GM20000 (cell line): ENCODE measurements at places on chromosomes 6 and 20.

GRCh38 chr20:63122626-63123025 lies 93.3 kb downstream of the YTHDF1 start:
- no peak for DNase-seq

- DNase-seq: no peak
These were observed 42.6 kb downstream of the KIAA1755 start for GRCh38 chr20:38217791-38218565.

DNA sequence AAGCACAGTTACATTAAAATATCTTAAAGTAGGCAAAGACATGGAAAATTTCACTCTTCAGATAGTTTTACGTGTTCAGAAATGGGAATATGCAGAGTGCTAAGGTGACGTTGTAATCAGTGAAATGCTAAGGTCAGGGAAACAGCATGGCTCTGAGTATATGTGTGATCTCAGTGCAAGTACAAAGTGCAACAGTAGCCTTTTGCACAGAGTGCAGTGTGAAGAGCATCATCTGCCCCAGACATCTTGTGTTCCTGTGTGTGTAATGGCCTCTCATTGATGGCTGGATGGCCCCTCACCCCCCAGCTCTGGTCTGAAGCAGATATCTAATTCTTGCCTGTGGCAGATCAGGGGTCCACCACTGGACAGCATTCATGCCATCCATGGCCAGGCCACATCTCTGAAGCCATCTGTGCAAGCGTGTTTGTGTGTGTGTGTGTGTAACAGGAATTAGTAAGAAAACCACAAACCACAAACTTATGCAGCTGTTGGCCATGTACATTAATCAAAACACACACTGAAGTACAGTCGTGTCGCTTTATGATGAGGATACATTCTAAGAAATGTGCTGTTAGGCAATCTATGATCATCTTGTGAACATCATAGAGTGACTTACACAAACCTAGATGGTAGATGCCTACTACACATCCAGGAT lies 165.1 kb downstream of the RALGAPA2 start:
- DNase-seq: peak; percentile 12

GRCh38 chr6:33631971-33632557 lies 10.9 kb downstream of the ITPR3 start:
- DNase-seq: no peak

GRCh38 chr20:34452281-34452982 lies 63.8 kb upstream of the DYNLRB1 start:
- no peak for DNase-seq

DNA sequence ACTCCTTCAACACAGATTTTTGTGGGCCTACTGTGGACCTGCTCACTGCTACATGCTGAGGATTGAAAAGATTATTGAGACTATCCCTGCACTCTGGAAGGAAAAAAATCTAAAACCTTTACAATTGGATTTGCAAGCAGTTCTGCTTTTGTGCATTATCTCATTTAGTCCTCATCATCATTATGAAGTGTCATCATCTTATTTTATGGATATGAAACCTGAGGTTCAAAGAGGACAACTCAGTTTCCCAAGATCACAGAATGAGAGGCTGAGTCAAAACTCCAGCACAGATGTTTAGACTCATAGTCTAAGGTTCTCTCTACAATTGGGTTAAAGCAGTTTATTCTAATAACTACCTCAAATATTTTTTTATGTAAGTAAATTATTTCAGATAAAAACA lies 160.2 kb upstream of the MARCKS start:
- no peak for DNase-seq

GRCh38 chr6:122530440-122531046 lies 58.9 kb upstream of the SERINC1 start:
- DNase-seq: peak; percentile 55

- DNase-seq: no peak
These were observed 493 bp downstream of the CD83 start for GRCh38 chr6:14118091-14118439.

DNA sequence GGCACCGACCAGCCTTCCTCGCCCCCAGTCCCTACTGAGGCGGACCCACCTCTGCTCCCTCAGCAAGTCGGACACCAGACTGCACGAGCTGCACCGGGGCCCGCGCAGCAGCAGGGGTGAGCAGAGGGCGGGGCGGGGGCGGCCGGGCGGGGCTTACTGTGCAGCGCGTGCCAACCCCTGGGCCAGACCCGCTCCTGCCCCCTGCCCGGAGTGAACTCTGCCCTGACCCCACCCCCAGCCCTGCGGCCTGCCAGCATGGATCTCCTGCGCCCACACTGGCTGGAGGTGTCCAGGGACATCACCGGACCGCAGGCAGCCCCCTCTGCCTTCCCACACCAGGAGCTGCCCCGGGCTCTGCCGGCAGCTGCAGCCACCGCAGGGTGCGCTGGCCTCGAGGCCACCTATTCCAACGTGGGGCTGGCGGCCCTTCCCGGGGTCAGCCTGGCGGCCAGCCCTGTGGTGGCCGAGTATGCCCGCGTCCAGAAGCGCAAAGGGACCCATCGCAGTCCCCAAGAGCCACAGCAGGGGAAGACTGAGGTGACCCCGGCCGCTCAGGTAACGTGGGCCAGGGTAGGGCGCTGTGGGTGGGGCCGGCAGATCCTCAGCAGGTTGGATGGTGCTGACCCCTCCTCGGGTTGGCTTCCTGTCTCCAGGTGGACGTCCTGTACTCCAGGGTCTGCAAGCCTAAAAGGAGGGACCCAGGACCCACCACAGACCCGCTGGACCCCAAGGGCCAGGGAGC lies 1.5 kb upstream of the SLC2A4RG start:
- DNase-seq: peak; percentile 79

GRCh38 chr6:83852528-83853177 lies 507 bp upstream of the RIPPLY2 start:
- DNase-seq: no peak

GRCh38 chr6:44935693-44936300 lies 392.3 kb upstream of the RUNX2 start:
- DNase-seq: no peak

GRCh38 chr6:100096341-100096740 lies 102.3 kb upstream of the MCHR2 start:
- no peak for DNase-seq

DNA sequence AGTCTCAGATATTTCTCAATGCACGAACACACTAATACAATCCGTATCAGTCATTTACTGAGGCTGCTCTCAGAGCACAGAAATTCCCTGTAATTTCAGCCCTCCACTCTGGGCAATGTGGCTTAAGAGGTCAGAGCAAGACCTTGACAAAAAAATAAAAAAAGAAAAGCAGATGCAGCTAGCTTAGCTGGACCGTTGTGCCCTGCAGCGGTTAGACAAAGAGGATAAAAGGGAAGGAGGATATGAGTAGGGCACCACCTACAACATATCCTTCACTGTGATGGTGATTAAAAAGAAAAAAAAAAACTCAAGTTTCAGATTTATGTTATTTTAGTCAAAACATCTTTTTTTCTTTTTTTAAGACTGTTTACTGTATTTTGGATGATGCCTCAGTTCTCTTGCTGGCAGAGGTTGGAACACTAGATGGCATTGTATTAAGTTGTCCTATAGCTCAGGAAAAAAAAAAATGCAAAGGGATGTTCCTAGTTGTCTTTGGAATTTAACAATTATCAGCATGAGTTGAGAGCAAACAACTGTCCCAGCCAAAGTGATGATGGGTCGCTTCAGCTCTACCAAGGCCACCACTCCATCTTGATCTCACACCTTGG lies 59.9 kb downstream of the ANKEF1 start:
- DNase-seq: no peak

- no peak for DNase-seq
These were observed 9.1 kb upstream of the SHLD1 start for GRCh38 chr20:5741089-5741488.

DNA sequence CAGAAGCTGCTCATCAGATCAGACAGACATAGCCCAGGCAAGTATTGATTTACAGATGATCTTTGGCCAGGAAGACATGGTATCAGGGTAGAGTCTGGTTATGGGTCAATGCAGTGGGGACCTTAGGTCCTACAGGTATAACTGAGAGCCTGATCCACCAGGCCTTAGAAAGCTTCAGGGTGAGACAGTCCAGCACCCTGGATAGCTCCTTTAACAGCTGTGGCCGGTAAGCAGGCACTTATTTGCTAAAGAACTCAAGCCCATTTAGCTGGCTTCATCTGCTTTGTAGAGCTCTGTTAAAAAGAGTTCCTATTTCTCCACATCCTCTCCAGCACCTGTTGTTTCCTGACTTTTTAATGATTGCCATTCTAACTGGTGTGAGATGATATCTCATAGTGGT lies 39.6 kb downstream of the ESR1 start:
- DNase-seq: no peak

GRCh38 chr20:57772349-57772964 lies 62.6 kb upstream of the PMEPA1 start:
- no peak for DNase-seq

DNA sequence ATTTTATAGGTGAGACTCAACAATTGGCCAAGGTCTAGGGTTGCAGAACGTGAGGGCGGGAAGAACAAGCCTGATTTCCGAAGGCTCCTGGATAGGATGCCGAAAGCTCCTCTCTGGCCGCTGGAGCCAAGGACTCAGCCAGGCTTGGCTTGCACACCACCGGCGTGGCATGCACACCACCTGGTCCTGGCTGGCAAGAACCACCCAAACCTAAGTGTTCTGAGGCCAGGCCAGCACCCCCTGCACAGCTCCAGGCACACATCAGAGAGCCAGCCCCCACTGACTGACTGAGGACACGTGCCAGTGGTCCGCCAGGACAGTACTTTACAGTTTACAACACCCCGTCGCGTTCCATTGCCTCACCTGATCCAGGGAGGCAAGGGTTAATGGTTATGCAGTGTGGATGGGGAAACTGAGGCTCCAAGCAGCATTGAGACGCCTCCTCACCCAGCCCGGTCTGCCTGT lies 414 bp downstream of the TGM2 start:
- DNase-seq: no peak

DNA sequence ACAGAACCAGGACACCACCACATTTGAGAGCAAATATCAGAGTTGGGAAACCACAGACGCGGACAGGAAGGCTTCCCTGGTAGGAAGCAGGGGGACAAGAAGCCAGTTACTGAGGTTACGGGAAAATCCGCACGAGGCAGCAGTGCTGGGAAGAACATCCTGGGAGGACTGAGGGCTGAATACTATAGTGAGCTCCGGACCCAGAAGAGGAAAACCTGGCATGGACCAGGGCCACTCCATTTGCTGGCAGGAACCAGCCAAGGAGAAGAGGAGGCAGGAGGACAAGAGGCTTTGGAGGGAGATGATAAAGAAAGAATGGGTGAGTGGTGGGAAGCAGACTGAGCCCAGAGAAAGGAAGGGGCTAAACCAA lies 6.1 kb upstream of the DSN1 start:
- DNase-seq: no peak

GRCh38 chr6:36127462-36128016 lies 2.8 kb upstream of the MAPK13 start:
- no peak for DNase-seq

- DNase-seq: no peak
These were observed 63.0 kb downstream of the SLC22A23 start for GRCh38 chr6:3393836-3394202.

- DNase-seq: no peak
These were observed 94.7 kb upstream of the QKI start for GRCh38 chr6:163319609-163320366.

GRCh38 chr6:36095497-36096391 lies 34.6 kb upstream of the MAPK13 start:
- no peak for DNase-seq

DNA sequence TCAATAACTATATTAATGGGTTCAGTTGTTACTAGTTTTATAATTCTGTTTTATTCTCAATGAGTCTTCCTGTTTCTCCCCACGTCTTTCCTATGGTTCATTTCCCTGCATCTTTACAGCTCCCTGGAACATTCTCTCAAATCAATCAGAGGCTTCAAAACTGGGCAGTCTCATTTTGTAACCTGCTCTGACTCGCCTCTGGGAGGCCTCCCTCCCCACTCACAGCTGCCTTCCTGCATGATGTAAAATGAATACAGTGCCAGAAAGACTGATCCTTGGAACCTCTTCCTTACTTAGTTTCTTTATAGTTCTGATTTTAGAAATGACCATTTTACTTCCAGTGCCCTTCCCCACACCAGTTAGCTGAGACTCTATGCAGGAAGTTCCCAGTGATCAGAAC lies 103.9 kb downstream of the ESR1 start:
- DNase-seq: no peak

DNA sequence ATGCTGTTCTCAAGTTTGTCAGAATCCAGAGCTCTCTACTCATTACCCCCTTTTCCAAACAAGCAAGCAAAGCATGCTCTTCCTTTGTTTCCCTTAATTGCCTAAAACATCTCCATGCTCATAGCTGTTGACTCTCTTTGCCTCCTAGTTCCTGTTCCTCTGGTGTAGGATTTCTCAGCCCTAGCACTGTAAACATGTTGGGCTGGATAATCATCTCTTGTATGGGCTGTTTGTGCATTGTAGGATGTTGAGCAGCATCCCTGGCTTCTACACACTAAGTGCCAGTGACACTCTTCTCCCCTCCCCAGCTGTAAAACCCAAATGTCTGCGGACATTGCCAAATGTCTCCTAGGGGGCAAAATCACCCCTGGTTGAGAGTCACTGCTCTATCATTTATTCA lies 14.0 kb downstream of the PPARD start:
- DNase-seq: no peak

- no peak for DNase-seq
These were observed 49.7 kb upstream of the CITED2 start for GRCh38 chr6:139423971-139424667.

GRCh38 chr6:131052181-131052580 lies 10.9 kb downstream of the EPB41L2 start:
- no peak for DNase-seq

DNA sequence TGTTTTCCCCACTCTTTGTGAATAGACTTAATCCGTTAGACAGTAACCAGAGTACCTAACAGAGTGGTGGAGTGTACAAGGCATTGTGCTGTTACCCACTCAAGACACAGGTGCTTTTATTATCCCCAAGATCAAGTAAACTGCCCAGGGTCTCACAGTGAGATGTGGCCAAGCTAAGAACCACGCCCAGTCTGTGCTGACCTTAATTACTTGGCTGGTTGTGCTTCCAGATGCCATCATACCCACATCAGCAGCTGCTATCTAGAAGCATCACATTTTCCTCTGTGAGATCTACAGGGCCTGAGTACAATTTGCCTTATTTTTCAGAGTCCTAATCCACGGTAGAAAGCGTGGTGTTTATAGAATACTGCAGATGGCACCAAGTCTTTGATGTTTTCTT lies 70.3 kb downstream of the GFRA4 start:
- no peak for DNase-seq

GRCh38 chr6:7621761-7622160 lies 31.8 kb downstream of the SNRNP48 start:
- no peak for DNase-seq

GRCh38 chr6:6801005-6801335 lies 212.4 kb downstream of the LY86 start:
- no peak for DNase-seq
